ENCODE measurements at places on chromosomes 2 and 18.

GRCh38 chr18:77567205-77567604 is 317.6 kb downstream of the GALR1 start:
- no peak for DNase-seq

DNA sequence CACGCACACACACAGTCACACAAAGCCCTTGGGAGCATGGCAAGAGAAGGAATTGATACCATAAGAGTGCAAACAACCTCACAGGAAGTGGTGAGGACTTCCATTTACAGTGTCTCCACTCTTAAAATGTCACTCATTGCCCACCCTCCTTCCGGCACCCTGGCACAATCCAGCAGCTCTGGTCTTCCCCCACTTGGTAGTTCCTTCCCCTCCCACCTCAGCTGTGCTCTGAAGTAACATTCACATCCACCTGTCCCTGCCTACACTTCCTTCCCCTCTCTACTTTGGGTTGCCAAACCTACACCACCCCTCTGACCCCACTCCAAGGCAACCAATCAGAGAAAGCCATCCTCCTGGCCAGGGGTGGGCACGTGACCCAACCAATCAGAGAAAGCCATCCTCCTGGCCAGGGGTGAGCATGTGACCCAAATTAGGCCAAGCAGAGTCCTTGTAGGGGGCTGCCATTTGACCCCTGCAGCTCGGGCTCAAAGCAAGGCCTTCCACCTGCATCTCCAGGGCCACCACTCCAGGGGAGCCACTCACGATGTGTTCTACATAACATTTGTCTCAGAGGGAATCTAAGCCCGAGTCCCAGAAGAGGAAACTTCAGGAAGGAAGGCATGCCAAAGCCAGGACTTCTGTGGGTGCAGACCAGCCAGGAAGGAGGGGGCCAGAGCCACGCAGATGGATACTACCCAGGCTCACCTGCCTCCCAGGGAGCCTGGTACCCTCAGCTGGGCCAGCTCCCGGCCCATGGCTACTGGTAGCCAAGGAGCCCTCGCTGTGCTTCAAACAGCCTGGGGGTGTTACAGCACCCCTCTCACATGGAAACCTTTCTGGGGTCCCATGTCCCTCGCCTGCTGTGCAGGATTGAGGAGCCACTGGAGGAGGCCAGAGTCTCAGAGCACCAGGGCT is 21.2 kb downstream of the CYP26B1 start:
- DNase-seq: no peak

DNA sequence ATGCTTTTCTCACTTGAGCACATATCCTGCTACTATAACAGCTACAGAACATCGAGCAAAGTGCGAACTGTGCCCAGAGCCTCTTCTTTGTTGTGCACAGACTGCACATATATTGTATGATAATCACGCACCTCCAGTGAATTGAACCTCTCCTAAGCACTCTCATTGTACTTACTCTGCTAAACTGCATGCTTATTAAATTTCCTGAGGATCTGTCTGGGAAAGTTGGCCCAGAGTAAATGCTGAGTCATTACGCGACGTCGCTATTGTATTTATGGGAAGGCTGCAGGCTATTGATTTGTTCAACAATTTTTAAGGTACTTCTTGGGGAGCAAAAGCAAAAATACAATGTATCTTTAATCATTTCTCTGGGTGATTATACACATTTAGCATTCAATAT is 399.6 kb upstream of the DSEL start:
- DNase-seq: no peak

GRCh38 chr2:165594935-165595255 is 125.4 kb downstream of the CSRNP3 start:
- no peak for DNase-seq

DNA sequence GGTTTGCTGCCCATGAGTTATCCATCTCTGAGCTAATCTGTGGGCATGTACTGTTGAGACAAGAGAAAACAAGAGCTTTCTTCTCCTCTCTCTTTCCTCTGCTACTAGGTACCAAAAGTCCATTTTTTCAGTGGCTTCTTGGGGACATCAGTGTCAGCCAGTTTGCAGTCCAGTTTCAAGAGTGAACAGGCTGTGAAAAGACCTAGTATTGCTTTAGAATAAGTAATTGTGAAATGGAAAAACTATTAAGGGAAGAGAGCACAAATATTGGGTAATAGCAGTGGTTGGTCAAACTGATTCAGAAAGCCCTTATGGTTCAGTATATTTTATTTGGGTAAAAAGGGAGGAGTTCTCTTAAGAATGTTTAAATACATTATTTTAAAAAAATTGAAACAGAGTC is 33.0 kb upstream of the MEP1B start:
- no peak for DNase-seq

DNA sequence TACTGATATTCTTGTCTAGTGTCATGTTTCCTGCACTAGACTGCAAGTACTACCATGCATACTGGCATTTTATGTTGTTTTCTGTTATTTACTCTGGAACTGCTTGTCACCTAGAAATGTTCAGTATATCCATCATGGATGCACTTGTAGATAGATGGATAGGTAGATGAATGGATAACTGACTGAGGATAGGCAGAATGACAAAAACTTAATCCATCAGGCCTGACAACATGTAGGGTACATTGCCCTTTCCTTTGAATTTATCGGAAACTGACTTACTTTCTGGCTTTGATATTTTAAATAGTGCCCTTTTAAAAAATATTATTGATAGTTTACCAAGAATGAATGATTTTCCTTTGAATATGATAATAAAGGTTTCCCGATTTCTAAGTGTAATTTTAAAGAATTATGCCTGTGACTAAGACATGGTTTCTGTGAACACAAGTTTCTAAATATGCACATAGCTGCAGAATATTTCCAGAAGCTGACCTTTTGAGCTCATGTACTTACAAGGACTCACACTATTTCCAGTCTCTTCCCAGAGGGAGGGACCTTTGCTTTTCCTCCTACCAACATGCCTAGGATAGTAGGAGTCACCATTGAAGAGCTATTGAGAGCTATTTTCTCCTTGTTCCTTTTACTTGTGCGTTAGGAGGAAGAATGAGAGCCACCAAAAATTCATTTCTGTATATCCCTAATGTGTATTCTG is 81.3 kb downstream of the ANKRD12 start:
- DNase-seq: no peak
